ENCODE measurements at places on chromosomes 4 and X. TPM values are rescaled to one million over a fixed set of nuclear protein-coding genes. Genes with fewer than 3 reads are reported as not detected.
A peak's percentile ranks its signal among the peaks of the same experiment; 100 is the strongest.

GRCh38 chr4:180828455-180829018 is 1414.7 kb upstream of the TENM3 start:
- peak; percentile 1 for DNase-seq

FOXR2 gene
- not detected for total RNA-seq

DNA sequence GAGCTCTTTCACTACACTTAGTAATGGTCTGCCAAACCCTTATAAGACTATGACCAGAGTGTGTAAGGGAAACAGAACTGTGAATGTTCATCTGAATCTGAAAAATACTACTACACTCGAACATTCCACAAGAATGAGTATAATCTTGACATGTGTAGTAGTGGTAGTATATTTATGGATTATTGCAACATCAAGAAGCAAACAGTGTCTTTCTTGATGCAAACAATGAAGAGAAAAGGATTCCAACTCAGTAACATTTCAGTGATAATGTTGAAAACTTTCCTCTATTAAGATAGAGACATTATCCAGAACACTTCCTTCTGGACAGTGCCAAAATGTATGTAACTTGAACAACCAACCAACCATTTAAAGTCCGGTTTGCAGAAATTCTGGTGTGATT is 394.7 kb upstream of the CPEB2 start:
- no peak for DNase-seq

DNA sequence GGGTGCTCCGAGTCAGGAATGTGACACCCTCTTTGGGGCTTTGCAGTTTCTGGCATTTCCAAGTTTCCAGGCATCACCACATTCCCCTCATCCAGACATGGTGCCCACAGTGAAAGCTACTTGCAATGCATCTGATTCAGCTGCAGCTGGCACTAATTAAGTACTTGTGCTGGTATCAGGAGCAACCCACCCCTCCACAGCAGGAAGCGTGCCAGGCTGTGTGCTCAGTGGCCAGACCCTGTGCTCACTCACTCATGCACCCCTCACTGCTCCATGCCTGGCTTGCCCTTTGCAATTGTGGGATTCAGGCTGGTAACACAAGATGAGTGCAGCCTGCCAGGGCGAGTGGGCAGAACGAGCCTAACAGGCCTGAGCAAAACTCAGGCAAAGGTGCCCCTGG is 271.2 kb downstream of the EPHA5 start:
- no peak for DNase-seq

DNA sequence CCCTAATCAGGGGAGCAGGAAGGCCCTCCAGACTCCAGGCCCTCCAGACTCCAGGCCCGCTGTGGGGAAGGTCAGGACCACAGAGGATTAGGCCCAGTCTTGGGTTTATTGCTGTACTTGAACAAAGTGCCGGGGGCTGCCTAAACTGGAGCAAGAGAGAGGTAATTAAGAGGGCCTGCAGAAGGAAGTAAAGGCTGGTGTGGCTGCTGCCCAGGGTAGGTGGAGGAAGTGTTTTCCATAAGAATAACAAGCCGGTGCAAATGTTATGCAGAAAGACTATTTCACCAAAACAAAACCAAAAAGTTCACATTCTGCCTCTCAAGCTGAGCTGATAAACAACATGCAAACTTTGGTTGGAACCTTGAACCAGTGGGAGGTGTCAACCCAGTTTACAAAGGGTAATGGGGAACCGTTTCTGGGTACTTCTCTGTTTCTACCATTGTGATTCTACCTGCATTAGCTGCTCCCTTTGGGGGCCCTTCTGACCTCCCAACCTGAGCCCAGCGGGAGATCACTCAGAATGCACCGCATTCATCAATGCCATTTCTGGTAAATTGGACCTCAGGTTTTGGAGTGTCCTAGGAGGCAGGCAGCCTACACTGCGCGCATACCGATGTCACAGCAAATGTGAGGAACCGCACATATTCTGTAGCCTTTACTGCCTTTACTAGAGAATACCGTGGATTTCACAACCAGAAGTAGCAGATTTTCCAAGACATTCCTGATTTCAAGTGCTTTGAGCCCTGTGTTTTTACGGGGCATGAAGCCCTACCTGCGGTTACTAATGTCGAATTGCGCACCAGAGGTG is 59.7 kb upstream of the BCOR start:
- no peak for DNase-seq

DNA sequence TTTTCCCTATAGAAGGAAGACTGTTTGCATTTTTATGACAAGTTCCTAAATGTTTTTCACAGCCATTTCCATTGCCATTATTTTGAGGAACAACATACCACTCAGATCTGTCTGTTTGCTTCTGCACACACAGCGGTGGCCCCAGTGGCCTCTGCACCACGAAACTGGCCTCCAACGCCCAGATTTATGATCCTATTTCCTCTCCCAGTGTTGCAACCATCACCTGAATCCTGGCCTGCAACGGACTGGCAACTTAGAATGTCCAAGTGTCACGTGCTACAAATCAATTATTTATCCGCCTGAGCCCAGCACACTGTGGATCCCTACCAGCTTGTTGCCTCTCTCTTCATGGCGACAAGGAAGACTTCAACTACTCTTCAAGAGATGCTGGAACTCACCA is 9.2 kb downstream of the RAI2 start:
- no peak for DNase-seq

- DNase-seq: no peak
Observed at GRCh38 chrX:47283015-47283771, 50.4 kb downstream of the USP11 start.

- no peak for DNase-seq
Observed at GRCh38 chrX:37765507-37765906, 14.4 kb upstream of the CYBB start.

TMA16 gene
- total RNA-seq: 42.7 TPM

GRCh38 chr4:185204238-185204910 is 574 bp upstream of the CFAP97 start:
- no peak for DNase-seq

DNA sequence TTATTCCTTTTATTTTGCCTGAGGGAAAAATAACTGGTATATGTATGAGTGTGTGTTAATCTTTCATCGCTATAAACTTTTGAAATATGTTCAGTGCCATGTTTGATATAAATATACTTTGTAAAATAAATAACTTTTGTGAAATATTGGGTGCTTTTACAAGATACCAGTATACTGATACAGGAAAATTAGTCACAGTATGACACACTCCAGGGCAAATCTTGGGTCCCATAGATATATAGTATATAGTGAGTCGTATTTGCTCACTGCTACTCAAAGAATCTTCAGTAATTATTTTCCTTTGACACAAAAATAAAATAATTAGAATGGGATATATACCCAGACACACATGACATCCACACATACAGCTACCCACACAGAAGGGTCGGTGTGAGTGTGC is 472.3 kb downstream of the GRID2 start:
- no peak for DNase-seq

SLC25A4 gene
- total RNA-seq: 7.8 TPM

- DNase-seq: no peak
Observed at GRCh38 chr4:48752726-48753125, 27.4 kb downstream of the FRYL start.

GRCh38 chr4:154491341-154492271 is at the start of gene DCHS2:
Gene DCHS2 (minus strand): TSS chr4:154491799. CDS start chr4:154491355, 444 bp downstream.
- peak; percentile 16 for DNase-seq

RIBC1 gene
- total RNA-seq: 1.8 TPM

GAGE1 gene
- not detected for total RNA-seq

DDX53 gene
- total RNA-seq: not detected

DNA sequence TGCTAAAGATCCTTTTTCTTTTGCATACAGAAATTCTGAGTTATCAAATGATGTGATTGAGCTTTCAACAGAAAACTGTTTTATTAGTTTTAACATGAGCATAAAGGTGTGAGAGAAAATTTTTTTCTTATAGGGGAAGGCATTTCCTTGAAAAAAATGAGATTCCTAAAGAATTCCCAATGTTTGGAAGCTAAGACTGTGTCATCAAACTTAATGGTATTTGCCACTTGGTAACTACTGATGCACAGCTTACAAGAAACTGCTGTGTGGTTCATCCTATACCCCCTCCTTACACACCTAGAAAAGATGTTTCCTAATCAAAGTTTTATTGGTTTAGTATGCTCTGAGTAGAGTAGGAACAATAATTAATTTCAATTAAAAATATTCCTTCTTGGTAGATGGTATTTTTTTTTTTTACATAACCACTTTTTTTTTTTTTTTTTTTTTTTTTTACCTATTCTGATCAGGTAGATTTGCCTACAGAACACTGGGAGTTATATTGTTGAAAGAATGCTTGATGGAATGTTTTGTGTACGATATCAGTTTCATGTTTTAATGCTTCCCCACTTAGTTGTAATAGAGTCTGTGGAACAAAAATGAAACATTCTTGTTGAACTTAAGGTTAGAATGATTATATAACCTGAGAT is 6.0 kb downstream of the PTPN13 start:
- DNase-seq: no peak

DNA sequence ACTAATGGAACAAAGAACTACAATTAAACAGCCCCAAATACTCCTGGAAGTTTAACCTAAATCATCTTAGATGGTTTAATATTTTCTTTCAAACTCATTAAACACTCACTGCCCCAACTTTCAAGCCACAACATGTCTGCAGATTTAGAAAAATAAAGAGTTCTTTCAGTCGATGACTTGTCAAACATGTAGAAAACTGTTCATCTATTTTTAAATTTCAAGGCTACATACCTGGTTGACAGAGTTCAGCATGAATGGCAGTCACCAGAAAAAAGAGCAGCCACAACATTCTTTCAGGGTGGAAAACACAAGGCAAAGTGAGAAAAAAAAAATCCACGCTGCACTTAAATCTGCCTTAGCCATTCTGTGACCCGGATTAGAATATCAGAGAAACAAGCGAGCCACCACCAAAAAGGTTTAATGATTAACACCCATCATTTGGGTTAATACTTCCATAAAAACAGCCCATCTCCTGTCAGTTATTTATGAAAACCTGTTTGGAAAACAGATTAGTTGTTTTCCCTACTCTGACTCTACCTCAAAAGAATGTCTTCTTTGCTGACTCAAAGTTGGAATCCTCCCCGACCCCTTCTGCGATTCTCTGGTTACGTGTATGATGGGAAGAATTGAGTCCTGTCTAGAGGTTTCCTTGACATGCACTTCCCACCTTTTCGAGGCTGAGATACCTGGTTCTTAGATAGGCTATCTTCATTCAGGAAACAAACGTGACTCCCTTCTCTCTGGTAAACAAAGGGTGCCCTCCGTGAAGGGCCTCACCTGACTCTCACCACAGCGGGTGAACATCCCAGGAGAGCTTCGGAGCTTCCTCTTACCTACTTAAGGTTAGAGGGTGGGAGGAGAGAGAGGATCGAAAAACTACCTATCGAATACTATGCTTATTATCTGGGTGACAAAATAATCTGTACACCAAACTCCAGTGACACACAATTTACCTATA is at the start of gene CLTRN:
Gene CLTRN, minus strand, starts transcription at position 319 of the 958 bp plus-strand sequence. Its CDS starts 30 bp downstream, at position 289.
- no peak for DNase-seq

GRCh38 chr4:6991249-6991648 is 51.9 kb upstream of the TADA2B start:
- DNase-seq: no peak

DNA sequence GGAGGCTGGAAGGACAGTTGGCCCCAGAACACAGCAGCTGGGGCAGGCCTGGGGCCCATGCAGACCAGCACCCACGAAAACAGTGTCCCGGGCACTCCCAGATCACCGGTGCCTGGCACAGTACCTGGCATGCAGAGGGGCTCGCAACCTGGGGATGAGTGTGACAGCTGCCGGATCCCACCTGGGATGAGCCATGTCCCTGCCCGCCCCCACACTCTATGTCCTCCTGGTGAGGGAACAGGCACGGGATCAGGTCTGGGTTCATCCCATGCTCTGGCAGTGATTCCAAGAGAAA is 22.8 kb upstream of the PPP2R2C start:
- DNase-seq: no peak

DNA sequence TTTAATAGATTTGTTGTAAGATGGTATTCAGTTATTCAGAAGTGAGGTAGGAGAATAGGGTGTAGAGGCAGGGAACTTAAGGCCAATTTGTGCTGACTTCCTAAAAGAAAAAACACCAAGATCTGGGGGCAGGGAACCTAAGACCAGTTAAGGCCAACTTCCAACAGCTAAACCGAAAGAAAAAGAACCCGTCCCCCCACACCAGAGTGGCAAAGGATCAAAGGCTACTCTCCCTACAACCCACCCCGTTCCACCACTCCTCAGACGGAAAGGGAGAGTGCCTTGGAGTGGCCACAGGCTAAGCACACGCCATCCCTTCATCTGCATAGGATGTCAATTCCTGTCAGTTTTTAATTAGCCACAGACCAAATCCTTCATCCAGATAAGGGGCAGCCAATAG is 3.7 kb upstream of the ZNF718 start:
- DNase-seq: no peak

- no peak for DNase-seq
Observed at GRCh38 chr4:3868211-3869173, 102.3 kb downstream of the ADRA2C start.

DNA sequence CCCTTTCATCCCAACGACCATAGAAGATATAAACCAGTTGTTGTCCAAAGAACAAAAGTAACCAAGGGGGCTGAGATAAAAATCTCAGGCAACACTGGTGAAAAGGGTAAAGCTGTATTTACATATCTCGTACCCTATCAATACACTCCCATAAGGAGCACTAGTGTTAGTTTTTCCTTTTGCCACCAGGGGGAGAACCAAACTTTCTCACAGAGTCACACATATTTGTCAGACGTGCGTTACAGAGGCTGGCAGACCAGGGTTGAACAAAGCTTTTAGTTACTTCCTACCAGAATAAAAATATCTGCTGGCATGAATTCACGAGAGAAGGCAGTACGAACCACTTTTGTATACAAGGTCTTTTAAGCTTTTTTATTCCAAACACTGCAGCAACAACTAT is 88.3 kb downstream of the AMELX start:
- peak; percentile 8 for DNase-seq

FAM9B gene
- total RNA-seq: not detected

DNA sequence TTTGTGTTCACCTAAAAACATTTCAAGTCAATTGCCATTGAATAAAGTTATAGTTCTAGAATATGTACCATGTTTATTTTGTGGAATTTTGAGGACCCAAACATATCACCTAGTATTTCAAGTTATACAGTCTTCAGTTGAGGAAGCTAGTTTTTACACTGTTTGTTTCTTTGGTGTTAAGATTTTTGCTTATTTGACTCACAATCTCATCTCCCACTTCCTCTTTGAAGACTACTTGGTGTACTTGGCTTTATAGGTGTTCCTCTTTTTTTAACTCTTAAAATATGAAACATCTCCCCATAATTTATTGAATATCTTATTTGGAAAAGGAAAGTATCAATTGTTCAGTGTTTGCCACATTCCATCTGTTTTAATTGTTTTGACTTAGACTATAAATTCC is 675.4 kb downstream of the RAPGEF2 start:
- DNase-seq: no peak

- DNase-seq: no peak
Observed at GRCh38 chr4:101851672-101852071, 61.1 kb downstream of the BANK1 start.

DNA sequence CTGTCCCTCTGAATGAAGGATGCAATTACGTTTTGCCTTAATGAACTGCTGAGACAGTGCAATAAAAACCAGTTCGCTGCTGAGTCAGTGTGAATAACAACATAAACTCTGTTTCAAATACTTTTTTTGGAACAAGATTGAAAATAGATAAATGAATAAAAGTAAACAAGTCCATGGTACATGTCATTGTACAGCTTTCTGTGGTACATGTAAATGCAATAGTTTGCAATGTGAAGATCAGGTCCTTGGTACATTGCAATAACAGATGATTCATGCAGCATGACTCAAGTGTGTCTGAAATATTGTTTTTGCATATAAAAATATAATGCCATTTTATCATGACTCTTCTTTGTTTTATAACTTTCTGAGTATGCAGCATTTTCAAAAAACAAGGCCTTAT is 193.4 kb upstream of the PACRGL start:
- DNase-seq: no peak

Data from activated T-cell treated with anti-CD3 and anti-CD28 coated beads, Interleukin-2, amount 50 U/mL, for 72 hours (primary cell).